ENCODE measurements at places on chromosomes 16 and 17. TPM values are rescaled to one million over a fixed set of nuclear protein-coding genes. Genes with fewer than 3 reads are reported as not detected.

Gene MPRIP
- 174 TPM for total RNA-seq

Gene KRTAP1-5
- not detected for total RNA-seq

Gene TRPV3
- total RNA-seq, result 0.55 TPM

Gene CBFA2T3
- total RNA-seq, result 5.6 TPM

Gene C16orf74
- total RNA-seq, result 23.1 TPM

Gene PRKCA
- total RNA-seq, result 29.3 TPM

Gene GP1BA
- 0.22 TPM for total RNA-seq

Gene CLEC18B
- 6.3 TPM for total RNA-seq

Measured in camera-type eye (tissue), 1 donor.